ENCODE measurements at places on chromosomes 5 and 9.

- DNase-seq = no peak
Observed at GRCh38 chr5:180353980-180354452, 880 bp upstream of the GFPT2 start.

DNA sequence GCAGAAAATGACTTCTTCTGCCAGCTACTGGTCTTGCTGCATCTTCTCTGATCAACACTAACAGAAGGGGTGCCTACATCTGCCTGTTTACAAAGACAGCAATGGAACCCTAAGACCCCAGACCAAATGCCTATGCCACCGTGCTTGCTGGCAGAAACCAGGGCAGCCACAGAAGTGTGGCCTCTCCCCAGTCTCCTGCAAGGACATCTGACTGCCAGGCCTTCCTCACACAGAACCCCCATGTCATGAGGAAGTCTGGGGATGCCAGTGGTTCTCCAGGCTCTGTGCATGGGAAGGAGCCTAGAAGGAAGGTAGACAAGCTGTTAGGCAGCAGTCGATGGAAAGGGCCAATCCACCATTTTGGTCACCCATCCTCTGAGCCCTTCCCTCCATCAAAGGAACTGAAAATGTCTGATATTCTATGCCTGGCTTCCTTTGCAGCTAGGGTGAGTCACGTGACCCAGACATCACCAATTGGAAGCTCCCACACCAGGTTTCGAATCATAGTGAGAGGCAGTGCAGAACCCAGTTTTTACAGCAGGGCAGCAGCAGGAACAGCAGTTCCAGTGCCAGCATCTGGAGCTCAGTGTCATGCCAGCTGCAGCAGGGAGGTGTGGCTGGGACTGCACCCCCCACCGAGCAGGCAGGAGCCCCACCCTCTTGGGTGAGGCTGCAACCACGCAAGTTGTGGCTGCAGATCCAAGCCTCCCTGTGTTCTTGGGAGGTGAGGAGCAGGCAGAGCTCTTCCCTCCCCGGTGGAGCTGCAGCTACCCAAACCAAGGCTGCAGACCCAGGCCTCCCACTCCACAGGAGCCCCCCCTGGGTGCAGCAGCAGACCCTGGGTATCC lies 123.4 kb downstream of the OLFM1 start:
- DNase-seq = no peak

GRCh38 chr5:88142636-88142885 lies 126.1 kb downstream of the TMEM161B start:
- DNase-seq = peak; percentile 19

DNA sequence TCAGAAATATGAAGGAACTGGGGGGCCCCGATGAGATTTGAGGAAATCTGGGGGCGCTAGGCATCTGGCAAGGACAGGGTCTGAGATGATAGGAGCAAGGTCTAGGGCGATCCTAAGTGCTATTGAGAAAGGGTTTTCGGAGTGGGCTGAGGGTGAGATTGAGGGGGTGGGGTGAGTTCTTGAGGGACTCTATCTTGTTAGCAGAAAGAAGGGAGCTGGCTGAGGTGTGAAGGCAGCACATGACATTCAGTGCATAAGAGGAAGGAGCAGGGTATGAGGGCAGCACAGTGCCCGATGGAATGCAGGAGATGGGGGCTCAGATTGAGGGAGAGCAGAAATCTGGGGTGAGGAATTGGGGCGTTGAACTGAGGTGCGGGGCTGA lies 640 bp downstream of the TRIM32 start:
- DNase-seq = no peak

DNA sequence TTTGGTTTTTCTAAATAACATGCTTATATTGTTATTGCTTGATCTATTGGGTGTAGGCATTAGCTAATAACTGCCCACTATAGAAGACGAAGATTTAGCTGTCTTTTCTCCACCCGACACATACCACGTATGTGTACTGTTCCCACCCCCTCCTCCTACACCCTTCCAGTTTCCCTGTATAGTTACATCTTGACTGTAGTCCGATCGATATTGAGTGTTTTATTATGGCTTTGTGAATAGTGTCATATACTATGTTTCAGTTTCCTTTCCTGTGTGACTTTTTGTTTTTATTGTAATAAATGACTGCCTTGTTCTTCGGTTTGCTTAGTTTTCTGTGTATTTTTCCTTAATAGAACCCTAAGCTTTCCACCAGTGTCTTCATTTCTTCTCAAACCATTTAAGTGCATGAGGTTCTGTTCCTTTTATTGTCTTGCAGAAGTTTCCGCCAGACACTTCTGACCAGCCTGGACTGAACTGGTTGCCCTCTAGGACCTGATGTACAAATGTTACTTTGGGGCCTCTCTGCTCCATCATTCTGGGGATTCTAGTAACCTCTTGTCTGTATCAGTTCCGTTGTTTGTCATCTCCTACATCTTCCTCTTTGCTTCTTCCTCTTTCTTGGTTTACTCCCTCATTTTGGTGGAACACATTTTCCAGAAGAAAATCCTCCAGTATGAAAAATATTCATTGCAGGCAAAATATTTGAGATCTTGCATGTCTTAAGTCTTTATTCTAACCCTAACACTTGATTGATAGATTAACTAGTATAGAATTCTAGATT lies 61.8 kb downstream of the PRKACG start:
- peak; percentile 71 for DNase-seq

- DNase-seq = no peak
Observed at GRCh38 chr5:32630867-32631491, 45.6 kb downstream of the SUB1 start.

- DNase-seq = peak; percentile 33
Observed at GRCh38 chr5:172454358-172455086, at the start of gene SH3PXD2B. Gene SH3PXD2B, minus strand, starts transcription at chr5:172454525. Its CDS starts 173 bp downstream, at chr5:172454352.

DNA sequence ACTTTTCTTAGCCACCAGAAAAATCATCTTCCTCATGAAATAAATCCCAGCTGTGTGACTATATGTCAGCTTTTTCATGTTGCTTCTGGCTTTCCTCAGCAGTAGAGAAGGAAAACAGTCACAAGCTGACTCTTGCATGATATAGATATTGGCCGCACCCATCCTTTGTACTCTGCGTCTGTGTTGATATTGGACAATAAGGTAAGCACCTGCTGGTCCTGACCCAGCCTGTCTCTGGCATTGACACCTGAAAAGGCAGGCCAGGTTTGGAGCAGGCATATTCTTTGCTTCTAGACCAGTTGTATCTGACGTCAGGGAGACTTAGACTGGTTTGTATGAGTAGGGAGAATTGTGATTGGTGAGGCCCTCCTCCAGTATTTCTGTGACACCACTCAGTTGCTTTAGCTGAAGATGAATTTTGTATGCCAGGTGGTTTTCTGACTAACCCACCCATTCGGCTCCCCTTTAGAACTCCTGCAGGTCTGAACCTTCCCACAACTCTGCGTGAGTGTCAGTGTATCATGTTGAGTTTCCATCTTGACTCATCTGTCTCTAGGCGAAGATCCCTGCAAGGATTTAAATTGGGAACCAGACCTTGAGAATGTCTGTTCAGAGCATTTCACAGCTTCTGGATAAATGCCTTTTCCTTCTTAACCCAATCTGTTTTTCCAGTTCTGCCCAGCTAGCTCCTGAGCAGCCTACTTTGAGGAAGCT lies 151.2 kb upstream of the RUSC2 start:
- DNase-seq = no peak

DNA sequence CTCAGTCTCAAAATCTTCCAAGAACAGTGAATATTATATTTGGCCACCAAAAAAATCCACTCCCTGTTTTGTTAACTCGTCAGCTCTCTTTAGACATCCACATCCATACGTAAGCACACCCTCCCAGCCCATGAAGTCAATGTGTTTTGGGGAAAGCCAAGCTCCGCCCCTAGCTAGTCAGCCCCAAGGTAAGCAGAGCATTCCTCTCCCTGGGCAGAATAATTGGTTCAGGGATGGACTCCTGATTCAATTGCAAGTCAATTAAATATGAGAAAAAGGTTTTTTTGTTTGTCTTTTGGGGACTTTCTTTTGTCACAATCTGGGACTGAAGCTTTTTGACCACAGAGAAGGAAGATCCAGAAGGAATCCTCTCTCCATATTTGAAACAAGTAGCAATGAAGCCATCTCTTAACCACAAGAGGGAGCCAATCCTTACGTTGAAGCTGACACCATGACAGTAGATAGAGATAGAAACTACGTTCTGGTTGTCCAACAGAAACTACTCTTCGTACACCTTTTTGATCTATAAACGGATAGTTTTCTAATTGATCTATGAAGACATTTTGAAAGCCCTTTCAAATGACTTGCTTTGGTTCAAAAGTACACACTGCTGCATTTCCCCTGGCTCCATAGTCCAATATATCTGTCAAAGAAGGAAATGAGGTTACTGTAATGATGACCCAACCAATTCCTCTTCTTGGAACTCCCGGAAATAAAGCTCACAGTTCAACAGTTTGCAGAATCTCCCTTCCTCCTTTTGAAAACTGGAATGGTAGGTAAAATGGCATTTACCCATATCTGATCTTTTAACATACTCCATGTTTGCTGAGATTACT lies 166.4 kb downstream of the TLE1 start:
- DNase-seq = peak; percentile 24

DNA sequence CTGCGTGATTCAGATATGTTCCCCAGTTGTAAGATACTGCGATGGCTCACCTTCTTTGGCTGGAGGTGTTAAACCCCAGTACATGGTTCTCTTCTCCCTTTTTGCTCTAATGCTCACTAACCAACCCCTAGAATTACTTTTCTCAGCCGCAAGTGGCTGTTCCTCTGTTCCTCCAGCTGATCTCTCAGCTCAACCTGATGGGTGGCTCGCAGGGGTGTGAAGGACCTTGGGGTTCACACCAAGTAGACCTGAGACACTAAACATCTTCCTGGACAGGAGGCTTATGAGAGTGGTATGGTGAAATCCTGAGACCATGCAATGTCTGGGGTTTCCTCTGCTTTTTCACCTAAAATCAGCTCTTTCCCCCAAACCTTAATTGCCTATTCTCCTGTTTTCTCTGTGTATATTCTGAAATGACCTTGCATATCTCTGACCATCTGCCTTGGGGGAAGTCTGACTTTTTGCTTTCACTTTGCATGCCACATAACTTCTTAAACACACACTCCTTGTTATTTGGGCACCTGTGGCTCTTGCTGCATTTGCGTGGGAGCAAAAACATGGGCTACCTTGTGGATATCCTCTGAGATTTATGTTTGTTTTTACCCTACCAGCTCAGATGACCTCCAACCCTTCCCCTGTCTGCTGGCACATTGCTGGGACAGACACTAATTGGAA lies 15.9 kb upstream of the IFNA14 start:
- DNase-seq = no peak

DNA sequence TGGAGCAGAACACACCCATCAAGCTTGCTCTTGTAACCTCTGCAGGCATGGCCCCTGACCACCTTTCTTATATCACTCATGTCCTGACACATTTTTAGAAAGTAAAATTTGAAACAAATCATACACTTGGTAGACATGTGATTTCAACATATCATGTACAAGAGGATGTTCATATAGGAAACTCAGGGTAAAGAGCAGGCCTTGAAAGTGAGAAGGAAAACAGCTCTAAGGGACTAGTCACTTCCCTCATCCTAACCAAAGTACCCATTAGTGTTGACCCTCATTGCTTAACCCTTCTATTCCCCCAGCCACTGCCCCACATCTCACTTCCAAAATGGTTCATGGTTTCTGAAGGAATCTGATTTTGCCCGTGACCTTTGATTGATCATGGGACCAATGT lies 492.4 kb upstream of the KLF4 start:
- DNase-seq = no peak

DNA sequence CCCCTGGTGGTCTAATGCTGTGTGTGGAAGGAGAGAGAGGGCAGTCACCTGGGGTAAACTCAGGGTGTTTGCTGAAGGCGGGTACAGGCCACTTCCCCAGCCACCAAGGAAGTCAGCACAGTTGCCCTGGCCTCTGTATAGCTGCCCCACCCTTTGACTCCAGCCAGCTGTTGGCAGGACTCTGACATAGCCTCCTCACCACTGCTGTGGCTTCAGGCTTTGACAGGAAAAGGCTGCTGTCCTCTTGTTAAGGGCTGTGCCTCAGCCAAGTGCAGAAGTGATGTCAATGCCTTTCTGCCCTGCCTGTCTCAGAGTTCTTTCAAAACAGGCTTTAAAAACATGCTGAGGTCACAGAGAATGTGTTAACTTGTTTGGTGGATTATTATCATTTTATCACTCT lies 487.2 kb upstream of the KLF4 start:
- DNase-seq = no peak

DNA sequence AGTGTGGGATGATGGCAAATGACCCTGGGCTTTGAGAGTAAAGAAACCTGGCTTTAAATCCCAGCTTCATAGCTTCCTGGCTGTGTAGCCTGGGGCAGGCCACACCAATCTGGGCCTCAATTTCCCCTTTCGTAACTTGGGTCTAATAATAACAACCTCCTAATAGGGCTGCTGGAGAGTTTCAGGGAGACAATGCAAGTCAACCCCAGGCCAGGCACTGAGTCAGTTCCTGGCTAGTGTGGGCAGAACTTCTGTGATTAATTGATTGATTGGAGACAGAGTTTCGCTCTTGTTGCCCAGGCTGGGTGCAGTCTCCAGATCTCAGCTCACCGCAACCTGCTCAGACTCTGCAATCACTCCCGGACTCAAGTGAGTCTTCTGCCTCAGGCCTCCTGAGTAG lies 3.3 kb upstream of the SH2D3C start:
- no peak for DNase-seq

DNA sequence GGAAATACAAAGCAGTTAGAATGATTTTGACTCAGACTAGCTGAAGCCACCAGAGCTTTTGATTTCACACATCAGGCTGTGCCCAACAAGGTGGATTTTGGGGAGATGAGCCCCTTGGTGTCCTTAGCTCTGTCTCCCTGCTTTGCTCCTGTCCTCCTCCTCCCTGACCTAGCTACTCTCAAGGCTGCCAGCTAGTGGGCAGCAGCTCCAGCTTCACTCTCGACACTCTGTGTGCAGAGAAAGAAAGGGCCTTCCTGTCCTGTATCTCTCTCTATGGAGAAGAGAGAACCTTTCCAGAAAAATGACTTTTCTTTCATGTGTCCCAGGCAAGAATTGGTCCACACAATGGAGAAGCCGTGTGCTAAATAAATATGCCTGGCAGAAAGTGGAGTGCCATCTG lies 446.2 kb downstream of the SEMA5A start:
- no peak for DNase-seq

DNA sequence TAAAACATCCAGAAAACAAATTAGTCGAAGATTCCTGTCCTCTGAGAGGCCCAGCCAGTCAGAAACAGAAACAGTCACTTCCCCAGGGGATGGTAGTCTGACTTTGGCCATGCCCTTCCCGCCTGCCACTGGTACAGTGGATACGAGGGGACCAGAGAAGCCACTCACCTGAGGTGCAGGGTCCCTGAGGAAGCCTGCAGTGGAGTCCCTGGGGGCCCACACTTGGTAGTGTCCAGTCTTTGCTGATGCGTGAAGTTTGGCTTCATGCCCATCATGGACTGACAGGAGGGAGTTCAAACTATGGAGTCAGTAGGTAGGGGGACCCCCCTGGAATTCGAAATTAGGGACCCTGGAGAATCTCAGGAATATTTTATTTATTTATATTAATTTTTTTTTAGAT lies 147.5 kb downstream of the DAB2IP start:
- DNase-seq = no peak

DNA sequence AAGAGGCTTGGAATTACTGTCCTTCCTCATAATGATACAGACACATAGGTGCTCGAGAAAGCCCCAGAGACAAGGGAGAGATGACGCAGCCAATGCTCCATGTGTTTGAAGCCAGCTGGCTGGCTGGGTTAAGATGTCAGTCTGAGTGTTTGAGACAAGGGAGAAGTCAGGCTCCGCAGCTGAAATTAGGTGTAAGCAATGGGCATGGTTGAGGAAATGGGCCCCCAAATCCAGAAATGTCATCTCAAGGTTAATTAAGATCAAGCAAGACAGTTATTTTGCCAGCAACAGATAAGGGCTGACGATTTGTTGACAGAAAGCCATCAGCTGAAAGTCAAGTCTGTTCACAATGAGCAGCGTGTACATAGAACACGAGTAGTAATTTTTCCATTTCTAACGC lies 713.4 kb downstream of the IRX1 start:
- DNase-seq = no peak

GRCh38 chr5:149210968-149211490 lies 60.6 kb upstream of the AFAP1L1 start:
- no peak for DNase-seq
